ENCODE measurements at places on chromosomes 11 and 22. TPM values are rescaled to one million over a fixed set of nuclear protein-coding genes. Genes with fewer than 3 reads are reported as not detected.

DNA sequence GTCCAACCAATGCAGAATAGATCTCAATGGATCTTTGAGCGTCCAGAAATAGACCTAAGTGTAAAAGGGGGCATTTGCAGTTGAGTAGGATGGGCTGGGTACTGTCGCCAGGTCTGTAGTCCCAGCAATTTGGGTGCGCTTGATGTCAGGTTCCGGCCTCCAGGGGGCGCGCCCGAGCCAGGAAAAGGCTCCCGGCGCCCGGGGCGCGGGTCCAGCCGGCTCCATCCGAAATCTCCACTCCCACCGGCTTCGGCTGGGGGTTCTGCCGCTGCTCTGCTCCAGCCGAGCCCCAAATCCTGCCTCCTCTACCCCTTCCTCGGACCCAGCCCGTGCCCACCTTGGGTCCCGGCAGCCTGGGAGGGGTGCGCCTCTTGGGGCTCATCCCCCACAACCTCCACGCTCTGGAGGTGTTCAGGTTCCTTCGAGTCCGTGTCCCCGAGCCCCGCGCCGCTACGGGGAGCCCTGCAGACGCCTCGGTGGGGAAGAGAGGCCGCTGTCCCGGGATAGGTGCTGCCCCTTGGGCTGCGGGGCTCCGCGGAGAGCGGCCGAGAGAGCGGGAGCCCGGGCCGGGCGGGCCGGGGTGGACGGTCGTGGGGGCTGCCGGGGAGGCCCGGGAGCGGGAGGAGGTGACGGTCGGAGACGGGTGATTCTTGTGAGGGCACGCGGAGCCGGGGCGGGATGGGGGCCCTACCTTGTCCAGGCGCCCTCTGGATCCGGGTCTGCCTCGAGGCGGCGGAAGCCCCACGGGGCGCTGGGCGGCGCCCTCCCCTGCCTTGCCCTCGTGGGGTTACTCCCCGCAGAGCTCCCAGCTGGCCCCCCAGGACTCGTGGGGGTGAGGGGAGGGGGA, 13.0 kb upstream of the CYB5R3 start:
- DNase-seq: no peak

GRCh38 chr11:4465407-4465806, 16.3 kb downstream of the OR52K2 start:
- DNase-seq: no peak

DNA sequence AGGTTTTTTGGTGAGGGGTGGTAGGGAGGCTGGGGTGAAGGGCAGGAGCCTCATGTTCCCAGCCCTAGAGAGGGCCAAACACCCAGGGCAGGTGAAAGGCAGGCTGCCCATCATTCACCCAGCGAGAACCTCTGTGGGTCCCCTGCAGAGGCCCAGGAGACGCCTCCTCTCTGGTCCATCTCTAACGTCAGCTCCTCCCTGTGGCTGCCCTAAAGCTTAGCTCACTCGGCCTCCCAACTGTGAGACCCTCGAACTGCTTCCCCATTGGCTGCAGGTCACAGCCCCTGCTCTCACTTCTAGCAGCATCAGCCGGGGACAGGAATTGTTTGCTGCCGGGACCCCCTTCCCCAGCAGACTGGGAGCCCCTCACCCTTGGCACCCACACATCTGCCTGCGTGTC, 615 bp upstream of the NFAM1 start:
- no peak for DNase-seq

- no peak for DNase-seq
These were observed 18.1 kb downstream of the PPP6R2 start for GRCh38 chr22:50361222-50361621.

DNA sequence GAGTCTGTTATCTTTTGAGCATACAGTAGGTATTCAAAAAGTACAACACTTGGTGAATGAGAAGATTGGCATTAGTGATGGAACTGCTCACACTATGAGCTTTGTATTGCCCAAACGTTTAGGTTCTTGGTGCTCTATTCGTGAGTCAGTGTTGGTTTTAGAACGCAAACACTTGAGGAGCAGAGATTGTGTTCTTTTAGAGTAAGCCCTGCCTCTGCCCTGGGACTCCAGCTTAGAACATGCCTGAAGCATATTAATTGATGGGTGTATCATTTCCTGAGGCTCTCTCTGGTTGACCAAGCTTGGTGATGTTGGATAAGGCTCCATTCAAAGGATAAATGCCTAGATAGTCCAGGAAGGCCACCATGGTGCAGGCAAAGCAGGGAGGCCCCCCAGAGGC, 10.9 kb downstream of the MTNR1B start:
- DNase-seq: no peak

- no peak for DNase-seq
These were observed 60.9 kb upstream of the TENM4 start for GRCh38 chr11:79501707-79502106.

- DNase-seq: peak; percentile 1
These were observed 129.1 kb downstream of the DCDC1 start for GRCh38 chr11:31240340-31240904.

GRCh38 chr11:104136861-104137260, 27.1 kb downstream of the PDGFD start:
- no peak for DNase-seq

- no peak for DNase-seq
These were observed 78.7 kb downstream of the ENTHD1 start for GRCh38 chr22:39814899-39815298.

DNA sequence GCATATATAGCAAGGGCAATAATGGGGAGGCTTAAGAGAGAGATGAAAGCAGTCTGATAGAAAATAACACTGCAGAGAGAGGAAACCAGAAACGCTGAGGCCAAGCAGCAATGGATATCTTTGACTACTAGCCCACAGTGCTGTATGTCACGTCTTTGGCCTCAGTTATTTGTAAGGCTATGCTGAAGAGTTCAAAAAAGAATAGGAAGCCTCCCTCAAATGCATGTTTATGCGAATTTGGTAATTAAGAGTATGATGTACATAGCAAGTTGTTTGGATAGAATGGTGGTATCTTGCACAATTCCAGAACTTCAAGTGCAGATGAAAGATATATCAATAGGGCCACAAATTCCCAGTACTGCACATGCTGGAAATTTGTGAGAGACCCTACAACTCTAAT, 89.2 kb downstream of the MPPED2 start:
- no peak for DNase-seq

DNA sequence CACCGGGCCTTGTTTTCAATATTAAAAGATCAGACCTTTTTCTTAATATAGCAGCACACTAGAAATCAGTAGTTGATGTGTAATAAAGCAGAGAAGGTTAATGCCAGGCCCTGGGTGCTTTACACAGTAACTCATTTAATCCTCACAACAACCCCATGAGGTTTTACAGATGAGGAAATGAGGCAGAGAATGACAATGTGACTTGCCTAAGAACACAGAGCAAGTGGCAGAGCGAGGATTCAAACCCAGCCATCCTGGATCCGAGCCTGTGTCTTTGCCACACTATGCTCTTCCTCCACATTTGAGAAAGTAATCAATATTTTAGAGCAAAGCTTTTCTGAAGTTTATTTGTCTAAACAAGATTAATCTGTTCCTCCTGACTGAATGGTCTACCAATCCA, 7.2 kb downstream of the JAML start:
- no peak for DNase-seq

GRCh38 chr22:30824096-30824495, 129.4 kb downstream of the OSBP2 start:
- no peak for DNase-seq

- DNase-seq: peak; percentile 47
These were observed 11.4 kb downstream of the PRSS23 start for GRCh38 chr11:86811637-86812321.

DNA sequence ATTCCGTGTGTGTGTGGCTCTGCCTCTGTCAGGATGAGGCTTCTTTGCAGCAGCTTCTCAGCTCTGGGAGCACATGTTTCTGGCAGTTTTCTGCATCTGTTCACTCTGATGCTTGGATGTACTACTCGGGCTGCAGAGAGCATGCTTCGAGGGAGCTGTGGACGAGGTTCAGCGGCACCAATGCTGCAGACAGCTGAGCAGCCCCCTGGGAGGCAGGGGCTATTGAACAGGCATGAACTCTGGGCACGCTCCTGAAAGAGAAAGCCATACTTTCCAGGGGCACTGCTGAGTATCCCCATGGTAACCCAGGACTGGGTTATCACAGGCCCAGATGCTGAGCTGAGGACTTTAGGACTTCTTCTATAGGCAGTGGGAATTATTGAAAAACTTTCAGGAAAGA, 33.8 kb downstream of the ADAMTS8 start:
- no peak for DNase-seq

GRCh38 chr11:133064152-133064877, 468.0 kb downstream of the OPCML start:
- DNase-seq: peak; percentile 44

GRCh38 chr11:129117595-129118350, 74.4 kb downstream of the ARHGAP32 start:
- DNase-seq: peak; percentile 64

TH gene
- not detected for polyA plus RNA-seq

PIH1D2 gene
- polyA plus RNA-seq: 1.5 TPM

GAL3ST3 gene
- 0.11 TPM for polyA plus RNA-seq
